T follicular helper cell (primary cell): ENCODE measurements at places on chromosomes 7 and 10.
A peak's percentile ranks its signal among the peaks of the same experiment; 100 is the strongest.

- DNase-seq, result no peak
These were observed 94.8 kb downstream of the KCNMA1 start for GRCh38 chr10:77542710-77543259.

DNA sequence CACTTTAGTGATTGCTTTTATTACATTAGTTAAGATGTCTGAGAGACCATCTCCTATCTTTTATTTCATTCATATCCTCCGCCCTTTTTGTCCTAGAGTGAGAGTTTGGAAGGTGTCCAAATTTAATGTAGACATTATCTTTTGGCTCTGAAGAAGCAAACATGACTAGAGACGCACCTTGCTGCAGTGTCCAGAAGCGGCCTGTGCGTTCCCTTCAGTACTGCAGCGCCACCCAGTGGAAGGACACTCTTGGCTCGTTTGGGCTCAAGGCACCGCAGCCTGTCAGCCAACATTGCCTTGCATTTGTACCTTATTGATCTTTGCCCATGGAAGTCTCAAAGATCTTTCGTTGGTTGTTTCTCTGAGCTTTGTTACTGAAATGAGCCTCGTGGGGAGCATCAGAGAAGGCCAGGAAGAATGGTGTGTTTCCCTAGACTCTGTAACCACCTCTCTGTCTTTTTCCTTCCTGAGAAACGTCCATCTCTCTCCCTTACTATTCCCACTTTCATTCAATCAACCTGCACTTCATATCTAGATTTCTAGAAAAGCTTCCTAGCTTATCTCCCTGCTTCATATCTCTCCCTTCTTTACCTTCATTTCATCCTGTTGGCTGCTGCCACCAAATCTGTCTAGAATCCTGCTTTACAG, 10.4 kb upstream of the CLCN1 start:
- DNase-seq, result peak; percentile 56

DNA sequence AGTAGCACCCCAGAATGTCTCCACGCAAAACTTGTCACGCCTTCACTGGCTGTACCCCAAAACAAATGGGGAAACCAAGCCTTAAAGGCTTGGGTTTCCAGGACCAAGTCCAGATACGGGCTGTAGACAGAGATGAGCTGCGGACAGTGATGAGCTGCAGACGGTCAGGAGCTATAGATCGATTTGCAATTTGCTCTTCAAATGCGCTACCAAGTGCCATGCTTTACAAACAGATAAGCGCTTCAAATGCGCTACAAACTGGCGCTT, 658 bp upstream of the SGCE start:
- no peak for DNase-seq

DNA sequence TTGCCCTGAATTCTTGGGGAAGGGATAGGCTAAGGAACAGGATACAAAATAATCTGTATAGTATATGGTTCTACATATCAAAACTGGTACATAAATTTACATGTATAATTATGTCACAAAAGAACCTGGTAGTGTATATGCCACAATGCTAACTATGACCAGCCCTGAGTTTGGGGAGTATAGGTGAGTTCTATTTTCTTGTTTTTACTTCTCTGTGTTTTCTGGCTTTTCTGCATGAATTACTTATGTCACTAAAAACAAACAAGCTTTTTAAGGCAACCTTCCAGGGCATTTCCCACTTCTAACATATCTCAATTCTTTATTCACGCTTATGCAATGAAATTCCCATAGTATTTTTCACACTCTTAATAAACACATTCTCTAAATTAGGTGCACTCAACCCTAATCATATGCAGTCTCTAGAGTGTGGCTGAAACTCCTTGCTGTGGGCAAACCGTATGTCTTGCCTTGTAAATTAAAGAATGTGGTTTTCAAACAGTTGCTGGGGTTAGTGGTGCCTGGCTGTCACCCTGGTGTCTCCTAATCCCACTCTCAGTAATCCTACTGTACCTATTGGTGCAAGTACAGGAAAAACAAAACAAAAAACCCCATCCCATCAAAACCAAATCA, 14.0 kb upstream of the INSIG1 start:
- no peak for DNase-seq

DNA sequence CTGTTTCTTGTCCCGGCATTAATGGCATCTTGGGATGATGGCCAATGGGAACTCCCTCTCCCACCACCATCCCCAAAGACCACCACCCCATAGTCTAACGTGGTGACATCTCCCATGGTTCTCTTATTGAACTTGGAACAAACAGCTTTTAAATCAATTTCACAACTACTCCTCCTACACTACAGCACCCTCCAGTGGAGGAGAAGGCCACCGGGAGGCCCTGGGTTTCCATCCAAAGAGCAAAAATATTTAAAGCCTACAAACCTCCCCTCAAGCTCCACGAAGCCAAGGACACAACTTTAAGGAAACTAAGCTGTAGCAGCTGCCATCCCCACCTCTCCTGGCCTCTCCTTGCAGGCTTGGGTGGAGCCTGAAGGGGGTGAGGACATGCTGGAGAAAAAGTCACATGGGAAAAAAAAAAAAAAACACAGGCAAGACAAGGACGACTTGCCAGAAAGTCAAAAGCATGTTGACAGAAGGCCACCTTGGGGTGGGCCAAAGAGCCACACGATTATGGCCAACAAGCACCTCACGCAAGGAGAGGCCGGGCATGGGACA, 94.0 kb upstream of the LANCL2 start:
- no peak for DNase-seq

GRCh38 chr7:81776161-81776560, 6.3 kb upstream of the HGF start:
- no peak for DNase-seq

DNA sequence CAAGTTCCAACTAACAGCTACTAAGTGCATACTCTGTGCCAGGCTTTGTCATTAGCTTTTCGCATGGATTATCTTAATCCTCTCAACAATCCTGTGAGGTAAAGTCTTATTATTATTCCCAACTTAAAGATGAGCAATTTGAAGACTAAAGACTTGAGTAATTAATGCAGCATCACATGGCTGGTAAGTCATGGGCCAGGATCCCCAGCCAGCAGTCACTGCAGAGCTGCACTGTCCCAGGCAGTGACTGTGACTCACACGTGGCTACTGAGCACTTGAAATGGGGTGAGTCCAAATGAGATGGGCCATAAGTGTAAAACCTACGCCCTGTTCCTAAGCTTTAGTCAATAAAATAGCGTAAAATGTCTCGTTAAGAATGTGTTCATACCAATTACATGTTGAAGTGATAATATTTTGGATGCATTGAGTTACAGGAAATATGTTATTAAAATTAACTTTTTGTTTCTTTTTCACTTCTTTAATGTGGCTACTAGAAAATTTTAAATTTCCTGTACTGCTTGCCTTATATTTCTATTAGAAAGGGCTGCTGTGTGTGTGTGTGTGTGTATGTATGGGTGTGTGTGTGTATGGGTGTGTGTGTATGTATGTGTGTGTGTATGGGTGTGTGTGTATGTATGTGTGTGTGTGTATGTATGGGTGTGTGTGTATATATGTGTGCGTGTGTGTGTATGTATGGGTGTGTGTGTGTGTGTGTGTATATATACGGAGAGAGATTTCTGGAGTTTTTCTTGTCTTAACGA, 756.3 kb downstream of the AUTS2 start:
- DNase-seq, result no peak

- DNase-seq, result no peak
These were observed 12.9 kb downstream of the HSPB1 start for GRCh38 chr7:76315364-76315763.

- no peak for DNase-seq
These were observed 16.5 kb downstream of the MKI67 start for GRCh38 chr10:128109707-128110106.

DNA sequence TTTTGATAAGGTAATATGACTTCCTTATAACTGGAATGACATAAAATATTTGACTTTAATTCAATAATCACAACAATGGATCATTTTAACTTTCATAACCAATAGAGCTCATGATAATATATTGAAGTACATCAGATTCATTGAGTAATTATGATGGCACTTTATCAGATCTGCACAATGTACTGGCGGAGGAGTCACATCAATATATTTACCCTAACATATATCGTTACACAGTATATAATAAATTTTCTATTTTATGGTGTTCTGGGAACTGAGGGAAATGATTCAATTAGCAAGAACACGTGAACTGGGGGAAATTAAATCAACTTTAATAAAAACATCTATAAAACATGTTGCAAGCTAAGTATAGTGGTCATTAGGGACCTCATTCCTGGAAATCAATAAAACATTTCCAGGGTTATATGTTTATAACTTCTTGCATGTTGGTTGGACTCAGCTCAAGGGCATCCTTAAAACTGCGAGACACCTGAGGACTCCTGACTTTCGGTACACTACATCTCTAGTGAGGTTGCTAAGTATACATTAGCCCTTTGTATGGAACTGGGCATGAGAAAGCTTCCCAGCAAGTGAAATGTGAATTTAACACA, 254.0 kb downstream of the KCND2 start:
- no peak for DNase-seq

- DNase-seq, result no peak
These were observed 23.9 kb downstream of the KLF6 start for GRCh38 chr10:3761021-3761686.

GRCh38 chr10:97736403-97736901, 476 bp upstream of the ZFYVE27 start:
- DNase-seq, result no peak

DNA sequence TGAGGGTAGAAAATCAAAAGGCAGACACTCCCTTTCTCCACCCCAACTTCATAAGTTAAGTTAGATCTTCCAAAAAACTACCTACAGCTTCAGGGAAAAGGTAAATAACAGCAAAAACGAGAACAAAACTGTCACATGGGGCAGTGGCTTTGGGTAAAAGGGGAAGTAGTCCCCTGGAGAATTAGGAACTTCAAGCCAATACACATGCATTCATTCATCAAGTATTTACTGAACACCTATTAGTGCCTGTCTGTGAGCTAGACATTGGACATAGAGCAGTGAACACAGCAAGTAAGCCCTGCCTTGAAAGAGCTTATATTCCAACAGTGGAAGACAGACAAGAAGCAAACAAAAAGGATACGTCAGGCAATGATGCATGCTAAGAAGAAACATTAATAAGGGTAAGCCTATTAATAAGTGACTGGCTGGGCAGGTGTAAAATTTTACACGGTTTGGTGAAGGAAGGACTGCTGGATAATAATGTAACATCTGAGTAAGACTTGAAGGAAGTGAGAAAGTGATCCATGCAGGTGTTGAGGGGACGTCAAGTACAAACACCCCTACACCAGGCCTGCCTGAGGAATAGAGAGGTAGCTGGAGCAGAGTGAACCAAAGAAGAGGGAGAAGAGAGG, 69.6 kb upstream of the RAPGEF5 start:
- no peak for DNase-seq

- no peak for DNase-seq
These were observed 146.1 kb upstream of the TMEM196 start for GRCh38 chr7:19919261-19920095.

DNA sequence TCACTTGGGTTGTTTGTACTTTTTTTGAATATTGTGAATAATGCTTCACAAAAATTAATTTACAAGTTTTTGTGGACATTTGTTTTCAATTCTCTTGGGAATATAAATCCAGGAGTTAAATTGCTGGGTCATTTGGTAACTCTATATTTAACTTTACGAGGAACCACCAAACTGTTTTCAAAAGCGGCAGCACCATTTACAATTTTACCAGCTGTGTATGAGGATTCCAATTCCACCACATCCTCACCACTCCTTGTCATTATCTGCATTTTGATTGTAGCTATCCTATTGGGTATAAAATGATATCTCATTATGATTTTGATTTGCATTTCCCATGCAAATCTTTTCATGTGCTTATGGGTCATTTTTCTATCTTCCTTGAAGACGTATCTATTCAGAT, 4.0 kb upstream of the NUDT13 start:
- DNase-seq, result no peak

DNA sequence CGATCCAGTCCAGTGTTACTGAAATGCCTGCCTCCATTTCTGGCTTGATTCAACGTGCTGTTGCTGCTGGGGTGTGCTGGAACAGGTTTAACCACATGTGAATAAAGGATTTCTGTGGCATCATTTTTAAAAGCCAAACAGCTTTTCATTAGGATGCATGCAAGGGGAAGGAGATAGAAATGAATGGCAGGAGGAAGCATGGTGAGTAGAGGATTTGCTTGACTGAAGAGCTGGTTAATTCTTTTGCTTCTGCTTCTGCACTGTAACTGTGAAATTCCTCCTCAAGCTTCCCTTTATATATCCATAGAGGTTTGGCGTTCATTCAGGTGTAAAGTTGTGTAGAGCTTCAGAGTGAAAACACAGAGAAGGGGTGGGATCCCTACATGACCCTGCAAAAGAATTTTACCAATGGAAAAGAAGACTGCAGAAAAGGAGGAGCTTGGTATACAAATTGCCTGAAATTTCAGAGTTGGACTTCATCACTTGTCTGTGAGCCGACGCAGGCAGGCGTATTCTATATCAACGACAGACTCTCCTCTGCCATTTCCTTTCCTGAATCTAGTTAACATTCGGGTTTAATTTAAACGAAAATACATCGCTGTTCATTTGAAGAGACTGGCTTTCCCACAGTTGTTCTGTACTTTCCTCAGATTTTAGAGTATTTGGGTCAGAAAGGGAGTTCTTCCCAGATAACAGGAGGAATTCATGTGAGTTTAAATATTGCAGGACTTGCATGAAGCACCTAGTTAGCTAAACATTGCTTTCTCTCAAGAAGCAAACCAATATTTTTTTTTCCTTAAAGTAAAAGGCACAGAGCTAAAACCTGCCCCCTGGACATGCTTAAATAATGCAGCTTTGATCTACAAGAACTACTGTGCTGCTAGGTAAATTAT, at the start of gene SOSTDC1:
SOSTDC1 (minus strand) TSS at position 270 of the 893 bp plus-strand sequence; CDS start at position 200, 70 bp downstream.
- no peak for DNase-seq

- DNase-seq, result no peak
These were observed 92.9 kb upstream of the GNA12 start for GRCh38 chr7:2936891-2937580.

DNA sequence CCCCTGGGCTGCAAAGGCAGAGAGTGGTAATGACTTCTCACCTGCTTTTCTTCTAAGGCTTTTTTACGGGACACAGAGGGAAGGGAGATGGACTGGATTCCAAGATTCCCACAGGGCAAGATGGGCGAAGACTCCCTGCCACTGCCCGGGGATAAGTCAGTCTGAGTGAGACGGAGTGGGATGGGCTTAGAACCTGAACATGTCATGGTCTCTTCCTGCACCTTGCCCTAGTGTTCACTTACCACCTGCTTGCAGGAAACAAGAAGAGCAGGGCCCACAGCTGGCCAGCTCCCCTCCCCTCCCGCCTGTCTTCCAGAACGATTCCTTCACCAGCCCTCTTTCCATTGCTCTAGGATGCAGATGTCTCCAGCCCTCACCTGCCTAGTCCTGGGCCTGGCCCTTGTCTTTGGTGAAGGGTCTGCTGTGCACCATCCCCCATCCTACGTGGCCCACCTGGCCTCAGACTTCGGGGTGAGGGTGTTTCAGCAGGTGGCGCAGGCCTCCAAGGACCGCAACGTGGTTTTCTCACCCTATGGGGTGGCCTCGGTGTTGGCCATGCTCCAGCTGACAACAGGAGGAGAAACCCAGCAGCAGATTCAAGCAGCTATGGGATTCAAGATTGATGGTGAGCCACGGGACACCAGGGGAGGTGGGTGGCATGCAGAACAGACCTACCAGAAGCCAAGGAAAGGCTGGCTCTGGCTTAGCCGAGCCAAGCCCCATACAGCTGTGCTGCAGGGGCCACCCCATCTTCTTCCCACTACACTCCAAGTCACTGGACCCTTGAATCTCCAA, 1.3 kb downstream of the SERPINE1 start:
- DNase-seq, result no peak
